ENCODE measurements at places on chromosomes 4 and X.

GRCh38 chr4:89158884-89159503, 47.7 kb downstream of the TIGD2 start:
- DNase-seq: no peak

DNA sequence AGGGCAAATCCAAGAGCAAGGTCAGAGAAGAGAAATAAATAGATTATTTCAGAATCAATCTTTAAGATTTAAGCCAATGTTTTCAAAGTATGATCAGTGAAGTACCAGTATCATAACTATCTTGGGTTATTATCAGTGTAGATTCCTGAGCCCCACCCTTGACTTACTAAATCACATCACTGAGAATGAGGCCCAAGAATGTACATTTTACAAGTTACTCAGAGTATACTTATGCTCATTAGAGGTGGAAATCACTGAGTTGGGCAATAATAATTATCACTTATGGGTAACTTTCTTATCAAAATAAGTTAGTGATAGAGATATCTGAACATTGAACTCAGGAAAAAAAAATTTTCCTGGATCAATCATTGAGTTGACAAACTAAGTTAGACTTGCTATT, 121.6 kb upstream of the NOCT start:
- DNase-seq: no peak

GRCh38 chr4:74625981-74626380, 168.3 kb downstream of the BTC start:
- DNase-seq: no peak

DNA sequence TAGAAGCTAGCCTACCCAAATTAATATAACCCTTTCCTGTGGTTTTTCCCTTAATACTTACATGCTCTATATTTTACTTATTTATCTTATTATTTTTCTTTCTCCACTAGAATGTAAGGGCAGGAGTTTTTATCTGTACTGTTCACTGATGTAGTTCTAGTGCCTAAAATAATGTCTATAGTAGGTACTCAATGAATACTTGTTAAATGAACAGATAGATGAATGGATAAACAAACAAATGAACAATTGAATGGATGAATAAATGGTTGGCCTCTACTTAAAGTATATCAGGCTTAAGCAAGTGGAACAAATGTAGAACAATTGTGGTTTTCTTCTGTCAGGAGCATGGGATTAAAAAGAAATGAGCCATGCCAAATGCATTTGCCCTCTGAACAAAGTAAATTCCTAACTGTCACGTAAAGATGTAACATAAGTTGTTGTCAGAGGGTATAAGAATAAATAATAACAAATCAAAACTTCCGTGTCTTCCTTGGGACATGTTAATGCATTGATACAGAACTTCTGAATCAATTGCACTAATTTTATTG, 54.1 kb downstream of the SYTL5 start:
- no peak for DNase-seq

DNA sequence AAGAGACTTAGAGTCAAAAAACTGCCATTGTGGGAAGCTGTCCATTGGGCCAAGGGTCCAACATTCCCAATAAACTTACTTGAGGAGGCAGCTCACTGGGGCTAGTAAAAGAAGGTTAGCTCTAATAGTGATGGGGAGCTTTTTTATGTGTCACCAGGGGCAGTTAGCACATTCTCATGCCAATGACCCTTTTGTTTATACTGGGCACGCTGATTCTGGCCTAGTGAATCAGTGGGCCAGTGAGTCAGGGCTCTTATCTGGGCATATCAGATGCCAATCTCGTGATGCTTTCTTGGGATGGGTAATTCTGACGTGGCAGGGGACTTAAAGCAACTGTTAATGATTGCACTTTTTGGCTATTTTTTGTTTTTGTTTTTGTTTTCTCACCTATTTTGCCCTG, 27.8 kb downstream of the TCEAL1 start:
- no peak for DNase-seq
